ENCODE measurements at places on chromosomes 1 and 21.

GRCh38 chr21:45617021-45617921 is 26.3 kb upstream of the PCBP3 start:
- no peak for DNase-seq

DNA sequence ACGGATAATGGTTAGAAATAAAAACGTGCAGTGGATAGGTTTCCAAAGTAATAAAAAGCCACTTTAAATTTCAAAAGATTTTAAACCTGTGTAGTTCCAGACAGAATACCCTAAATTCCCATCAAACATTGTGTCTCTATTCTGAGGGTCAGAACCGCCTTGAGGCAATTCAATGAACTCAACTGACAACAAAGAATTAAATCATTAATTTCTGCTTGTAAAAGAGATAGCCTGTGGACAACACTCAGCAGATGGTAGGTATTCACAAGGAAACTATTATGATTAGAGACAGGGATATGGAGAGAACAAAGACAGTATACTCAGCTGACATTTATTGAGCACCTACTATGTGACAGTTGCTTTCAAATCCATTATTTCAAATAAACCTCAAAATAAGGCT is 35.1 kb upstream of the JUN start:
- no peak for DNase-seq

GRCh38 chr1:85992791-85993190 is 163.8 kb downstream of the COL24A1 start:
- DNase-seq = no peak

DNA sequence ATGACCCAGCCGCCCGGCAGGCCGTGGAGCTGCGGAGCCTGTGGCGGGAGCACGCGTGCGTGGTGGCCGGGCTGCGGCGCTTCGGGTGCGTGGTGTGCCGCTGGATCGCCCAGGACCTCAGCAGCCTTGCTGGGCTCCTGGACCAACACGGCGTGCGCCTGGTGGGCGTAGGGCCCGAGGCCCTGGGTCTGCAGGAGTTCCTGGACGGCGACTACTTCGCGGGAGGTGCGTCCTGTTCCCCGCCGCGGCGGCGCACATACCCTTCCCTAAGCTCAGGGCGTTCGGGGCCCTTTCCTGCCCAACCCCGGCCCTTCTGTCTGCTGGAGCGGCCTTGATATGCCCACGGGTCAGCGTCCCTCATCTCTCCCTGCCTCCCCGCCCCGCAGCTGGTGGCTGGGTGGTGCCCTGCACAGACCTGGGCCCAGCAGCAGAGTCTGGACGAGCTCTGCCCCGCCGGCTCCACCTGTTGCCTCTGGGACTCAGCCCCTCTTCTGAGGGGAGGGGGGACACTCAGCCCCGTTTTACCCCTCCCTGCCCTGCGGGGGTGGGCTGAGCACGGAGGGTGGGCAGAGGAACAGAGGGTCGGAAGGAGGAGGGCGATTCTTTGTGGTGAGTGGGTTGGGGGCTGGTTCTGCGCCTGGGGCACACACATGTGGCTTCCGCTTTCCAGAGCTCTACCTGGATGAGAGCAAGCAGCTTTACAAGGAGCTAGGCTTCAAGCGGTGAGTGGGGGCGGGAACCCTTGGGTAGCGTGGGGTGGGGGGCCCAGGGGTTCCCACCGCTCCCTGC is 688 bp downstream of the PRXL2B start:
- no peak for DNase-seq

DNA sequence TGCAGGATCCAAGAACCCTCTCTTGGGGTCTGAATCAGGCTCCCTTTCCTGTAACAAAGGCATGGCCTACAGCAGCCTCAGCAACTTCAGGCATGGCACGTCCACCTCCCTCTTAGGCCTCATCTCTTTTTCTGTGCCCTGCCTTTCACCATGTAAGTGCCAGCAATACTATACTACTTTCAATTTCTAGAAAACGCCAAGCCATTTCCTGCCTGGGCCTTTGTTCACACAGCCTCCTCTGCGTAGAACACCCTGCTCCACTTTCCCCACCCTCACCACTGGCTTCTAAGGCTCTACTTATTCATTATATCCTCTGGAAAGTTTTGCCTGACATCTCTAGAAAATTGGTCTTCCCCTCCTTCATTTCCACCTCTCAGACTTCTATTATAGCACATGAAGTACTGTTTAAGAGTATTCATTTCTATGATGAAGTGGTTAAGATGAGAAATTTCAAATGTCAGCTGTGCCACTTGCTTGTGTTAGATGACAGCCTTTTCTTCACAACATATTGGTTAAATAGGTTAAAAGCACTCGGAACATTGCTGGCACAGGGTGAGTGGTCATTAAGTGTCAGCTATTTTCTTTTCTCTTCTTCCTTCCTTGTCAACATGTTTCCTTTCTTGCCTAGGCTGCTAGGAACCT is 41.6 kb upstream of the VWA5B1 start:
- no peak for DNase-seq

- no peak for DNase-seq
Measured at GRCh38 chr1:21899987-21900386, 37.1 kb downstream of the HSPG2 start.

- DNase-seq = no peak
Measured at GRCh38 chr1:205073511-205073910, 10.7 kb downstream of the TMEM81 start.

DNA sequence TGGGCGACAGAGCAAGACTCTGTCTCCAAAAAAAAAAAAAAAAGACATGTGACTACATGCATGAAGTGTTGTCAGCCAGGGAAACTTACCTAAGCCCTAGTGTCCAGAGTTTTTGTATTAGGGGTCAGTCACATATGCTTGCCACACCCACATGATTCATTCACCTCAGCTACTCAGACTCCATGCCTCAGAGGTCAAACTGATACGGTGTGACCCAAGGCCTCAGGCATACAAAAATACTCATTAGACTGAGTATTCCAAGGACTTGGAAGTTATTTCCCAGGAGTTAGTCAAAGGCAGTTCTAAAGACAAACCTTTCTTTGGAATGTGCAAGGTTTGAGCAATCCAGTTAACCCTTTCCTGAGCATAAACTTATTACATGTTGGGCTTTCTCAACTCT is 6.3 kb upstream of the TRIM33 start:
- no peak for DNase-seq

DNA sequence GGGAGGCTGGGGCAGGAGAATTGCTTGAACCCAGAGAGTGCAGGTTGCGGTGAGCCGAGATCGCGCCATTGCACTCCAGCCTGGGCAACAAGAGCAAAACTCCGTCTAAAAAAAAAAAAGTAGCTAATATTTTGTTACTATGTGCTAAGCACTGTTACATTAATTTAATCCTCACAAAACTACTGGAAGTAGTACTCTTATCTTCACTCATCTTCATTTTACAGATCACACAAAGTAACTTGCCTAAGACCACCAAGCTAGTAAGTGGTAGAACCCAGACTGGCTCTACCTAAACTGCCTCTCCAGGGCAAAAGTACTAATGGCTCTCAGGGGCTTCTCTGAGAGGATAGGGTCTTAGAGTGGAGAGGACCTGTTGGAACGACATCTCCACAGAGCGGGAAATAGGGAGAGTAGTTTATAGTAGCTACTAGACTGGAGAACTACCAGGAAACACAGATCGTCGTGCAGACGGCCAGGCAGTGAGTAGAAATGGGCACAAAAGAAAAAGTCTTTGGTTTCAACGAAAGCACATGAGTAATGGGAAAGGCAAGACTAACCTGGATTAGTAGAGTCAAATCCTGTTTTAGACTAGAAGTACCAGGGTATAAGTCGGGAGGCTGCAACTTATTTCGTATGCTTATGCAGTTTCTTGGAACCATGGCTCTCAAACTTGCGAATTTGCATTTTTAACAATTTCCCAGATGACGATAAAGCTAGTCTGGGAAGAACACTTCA is 1.4 kb downstream of the CLCC1 start:
- no peak for DNase-seq

- DNase-seq = no peak
Measured at GRCh38 chr1:204563307-204563706, 47.1 kb downstream of the MDM4 start.

GRCh38 chr1:159023723-159024122 is 14.0 kb downstream of the IFI16 start:
- DNase-seq = no peak

DNA sequence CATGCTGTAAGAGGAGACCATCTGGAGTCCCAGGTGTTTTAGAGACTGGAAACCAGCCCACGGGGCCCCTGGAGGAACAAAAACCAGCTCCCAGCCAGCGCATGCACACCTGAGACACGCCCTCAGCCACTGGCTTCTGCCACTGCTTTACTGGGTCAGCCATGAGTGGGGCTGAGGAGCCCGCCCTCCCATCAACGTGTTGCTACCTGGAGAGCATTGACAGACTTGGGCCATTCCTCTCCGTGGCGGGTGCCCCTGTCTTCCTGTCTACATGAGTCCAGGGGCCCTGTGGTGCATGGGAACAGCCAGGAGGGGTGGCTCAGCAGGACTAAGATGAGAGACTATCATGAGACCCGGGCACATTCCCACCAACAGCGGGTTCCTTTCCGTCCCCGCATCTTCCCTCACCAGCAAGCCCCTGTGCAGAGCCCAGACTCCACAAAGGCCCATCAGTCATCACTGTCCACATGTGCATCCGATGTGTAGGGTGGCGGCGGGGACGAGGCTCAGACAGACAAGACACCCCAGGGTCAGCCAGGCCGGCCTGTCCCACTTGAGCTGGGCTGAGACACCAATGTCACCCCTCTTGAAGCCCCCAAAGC is 45.4 kb upstream of the POFUT2 start:
- DNase-seq = no peak

DNA sequence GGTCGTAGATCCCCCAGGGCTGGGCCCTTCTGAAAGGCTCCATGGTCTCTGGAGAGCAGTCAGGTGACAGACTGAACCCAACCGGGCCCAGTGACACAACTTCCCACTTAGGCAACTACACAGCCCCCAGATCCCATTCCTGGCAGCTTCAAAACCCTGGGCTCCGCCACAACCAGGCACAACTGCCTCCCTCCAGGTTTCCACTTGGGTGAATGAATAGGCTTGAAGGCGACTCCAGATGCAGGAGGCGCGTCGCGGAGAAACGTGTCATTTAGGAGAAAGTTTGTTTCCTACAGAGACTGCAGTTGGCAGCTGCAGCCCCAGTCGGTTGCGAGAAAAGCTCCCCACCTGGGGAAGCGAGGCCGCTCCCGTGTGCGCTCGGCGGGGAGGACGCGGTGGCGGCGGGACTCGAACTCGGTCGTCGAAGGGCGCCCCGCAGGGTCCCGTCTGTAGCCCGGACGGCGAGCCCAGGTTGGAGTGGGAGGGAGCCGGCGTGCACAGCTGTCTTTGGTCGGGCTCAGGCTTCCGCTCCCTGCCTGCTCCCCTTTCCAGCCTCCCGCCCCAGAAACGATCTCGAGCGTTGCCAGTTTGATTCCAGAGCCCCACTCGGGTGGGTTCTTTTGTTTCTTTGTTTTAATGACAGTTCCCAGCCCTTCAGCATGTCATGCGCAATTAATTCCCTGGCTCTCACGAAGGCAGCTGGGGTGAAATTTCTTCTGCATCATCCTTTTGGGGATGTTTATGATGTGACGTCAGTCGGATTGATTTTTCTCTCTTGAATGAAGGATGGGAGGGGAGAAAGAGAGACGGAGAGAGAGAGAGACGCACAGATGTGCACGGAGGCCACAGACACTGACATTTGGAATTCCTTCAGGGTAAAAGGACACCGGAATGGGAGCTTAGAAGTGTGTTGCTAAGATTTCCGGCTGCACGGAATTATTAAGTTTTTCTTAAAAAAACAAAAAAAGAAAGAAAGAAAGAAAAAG is 862 bp upstream of the SGIP1 start:
- DNase-seq = no peak

DNA sequence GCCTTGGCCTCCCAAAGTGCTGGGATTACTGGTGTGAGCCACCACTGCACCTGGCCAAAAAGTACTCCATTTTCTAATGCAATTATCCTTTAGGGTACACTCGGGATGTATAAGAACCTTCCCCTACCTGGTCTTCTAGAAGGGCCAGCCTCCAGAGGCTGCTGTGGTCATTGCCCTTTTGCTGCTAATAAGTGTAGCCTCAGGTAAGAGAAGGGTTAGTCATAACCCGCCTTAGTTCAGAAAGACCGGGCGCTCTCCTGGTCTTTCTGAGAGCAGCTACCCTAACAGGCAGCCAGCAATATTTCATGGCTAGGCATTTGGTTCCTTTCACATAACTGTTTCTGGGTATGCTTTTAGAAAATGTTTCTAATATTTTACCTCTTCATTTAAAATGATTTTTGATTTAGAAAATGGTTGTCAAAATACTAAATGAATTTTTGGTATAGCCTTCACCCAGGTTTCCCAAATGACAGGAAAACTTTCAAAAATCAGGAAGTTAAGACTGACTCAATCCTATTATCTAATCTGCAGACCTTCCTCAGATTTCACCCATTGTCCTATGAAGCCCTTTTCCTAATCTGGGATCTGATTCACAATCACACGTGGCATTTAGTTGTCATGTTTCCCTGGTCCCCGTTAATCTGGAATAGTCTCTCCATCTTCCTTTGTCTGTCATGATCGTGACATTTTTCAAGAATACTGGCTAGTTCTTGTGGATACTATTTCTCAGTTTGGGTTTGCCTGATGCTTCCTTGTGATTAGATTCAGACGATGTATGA is 479.0 kb downstream of the SIPA1L2 start:
- no peak for DNase-seq

DNA sequence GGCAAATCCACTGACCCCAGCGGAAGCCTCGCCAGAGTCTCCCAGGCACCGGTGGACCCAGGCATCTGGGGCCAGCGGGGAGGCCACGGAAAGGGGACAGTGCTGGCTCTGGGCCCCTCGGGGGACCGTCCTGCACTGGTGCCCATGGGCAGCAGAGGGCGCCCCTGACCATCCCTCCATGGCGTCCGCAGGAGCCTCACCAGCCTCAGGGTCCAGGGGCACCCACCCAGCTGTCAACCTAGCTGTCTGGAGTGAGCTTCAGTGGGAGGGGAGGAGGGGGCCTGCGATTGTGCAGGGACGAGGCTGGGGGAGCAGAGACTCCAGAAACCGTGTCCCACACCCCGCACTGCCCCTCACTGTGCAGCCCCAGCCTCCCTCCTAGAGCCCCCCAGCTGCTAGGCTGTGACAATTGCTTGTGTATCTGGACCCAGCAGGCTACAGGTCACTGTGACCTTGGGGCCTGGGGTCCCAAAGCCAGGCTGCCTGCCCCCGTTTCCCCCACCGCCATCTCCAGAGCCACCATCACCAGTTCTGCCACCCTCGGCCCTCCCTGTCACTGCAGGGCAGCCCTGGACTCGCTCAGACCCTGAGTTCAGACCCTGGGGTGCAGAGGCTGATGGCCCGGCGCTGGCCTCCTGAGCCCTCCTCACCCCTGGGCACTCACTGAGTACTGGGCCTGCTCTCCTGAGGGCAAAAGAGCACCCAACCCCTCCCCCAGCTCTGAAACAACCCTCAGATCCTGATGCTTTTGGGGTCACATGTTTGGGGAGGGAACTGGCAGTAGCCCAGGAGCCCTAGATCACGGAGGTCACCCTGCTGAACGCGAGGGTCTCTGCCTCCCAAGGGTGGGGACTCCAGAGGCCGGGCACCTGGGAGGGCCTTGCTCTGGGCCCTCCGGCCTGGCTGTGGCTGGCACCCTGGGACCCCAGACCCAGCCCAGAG is 10.6 kb upstream of the COL6A1 start:
- peak; percentile 26 for DNase-seq
